D721Med (cell line): ENCODE measurements at places on chromosomes 1 and 21.

GRCh38 chr1:23168079-23168444 is 594 bp downstream of the LUZP1 start:
- DNase-seq: no peak

DNA sequence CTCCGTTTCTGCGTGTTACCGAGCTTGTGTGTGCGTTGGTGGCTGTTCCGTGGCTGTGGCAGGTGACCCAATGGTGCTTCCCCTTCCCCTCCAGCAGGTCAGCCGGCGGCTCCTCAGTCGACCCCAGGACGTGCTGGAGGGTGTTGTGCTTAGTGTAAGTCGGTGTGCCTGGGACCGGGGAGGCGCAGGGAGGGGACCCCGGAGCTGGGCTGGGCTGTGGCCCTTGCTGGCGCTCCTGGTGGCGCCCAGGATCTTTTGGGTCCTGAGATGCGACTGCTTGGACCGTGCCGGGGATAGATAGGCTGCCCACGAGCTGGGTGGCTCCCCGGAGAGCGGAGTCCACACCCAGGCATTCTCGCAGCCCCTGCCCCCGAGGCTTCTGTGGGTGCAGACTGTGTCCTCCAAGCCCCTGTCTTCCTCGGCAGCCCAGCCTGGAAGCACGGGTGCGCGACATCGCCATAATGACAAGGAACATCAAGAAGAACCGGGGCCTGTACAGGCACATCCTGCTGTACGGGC is 5.9 kb downstream of the ATAD3C start:
- DNase-seq: no peak

DNA sequence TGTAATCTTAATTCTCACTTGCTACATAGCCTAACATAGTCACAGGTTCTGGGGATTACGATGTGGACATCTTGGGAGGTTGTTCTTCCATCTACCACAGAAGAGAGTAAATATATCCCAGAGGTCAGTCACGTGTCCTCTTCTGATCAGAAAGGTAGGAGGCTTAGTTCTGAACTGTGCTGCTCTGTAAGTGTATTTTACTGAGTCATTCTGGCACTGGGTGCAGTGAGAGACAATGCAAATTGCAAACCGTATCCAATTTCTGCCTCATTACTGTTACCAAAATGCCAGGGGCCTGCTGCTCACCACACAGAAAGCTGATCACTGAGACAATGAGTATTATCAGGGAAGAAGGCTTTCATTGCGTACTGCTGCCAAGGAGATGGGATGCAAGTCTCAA is 104.0 kb downstream of the GABPA start:
- no peak for DNase-seq

- DNase-seq: peak; percentile 60
Observed at GRCh38 chr1:224503161-224504118, 68.8 kb upstream of the WDR26 start.

DNA sequence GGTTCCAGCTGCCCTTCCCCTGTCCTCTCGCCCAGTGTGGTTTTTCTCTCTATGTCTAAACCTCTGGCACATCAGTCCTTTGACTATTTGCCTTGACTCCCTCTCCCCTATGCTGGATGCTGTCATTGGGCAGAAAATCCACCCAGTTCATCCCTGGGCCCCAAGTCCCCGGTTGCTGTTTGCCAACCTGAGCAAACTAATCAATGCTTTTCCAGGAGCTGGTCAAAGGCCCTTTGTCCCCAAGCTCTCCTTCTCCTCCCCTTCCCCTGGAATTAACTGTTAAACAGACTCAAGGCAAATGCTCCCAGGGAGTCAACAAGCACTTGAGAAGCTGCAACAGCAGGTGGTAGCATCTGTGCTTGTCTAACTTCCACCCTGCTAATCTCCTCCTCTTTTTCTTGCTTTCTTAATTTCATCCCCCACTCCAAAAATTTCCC is 102.7 kb downstream of the LMX1A start:
- no peak for DNase-seq
